ENCODE measurements at places on chromosomes 11 and 22. TPM values are rescaled to one million over a fixed set of nuclear protein-coding genes. Genes with fewer than 3 reads are reported as not detected.

DNA sequence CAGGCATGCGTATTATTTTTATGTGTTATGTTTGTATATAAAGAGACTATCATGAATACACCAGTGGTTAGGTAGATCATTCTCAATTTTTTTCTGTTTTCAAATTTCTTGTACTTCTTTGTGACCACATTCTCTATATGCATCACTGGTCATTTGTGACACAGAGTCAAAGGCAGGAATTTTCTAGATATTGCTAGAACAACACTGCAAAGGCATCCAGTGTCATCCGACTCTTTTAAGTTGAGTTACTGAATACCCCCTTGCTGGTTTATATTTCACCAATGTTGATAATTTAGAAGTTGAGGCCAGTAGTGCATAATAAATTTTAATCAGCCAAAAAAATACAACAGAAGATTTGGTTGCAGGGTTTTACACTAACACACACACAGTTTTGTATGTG, 351.8 kb downstream of the CASP12 start:
- DNase-seq = no peak

DNA sequence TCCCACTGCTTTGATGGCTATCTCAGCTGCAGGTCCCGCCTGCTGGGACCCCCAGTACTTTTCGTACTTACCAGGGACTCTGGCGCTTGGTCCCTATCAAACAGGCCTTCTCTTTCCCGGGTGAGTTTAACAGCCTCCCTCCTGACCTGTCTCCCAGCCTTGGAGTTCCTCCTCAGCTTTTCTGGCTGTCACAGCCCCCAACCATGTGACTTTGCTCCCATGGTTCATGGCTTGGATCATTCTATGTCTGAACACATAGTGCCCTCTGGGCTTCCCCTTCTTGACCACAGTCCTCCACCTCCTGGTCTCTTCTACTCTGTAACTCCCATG, 56.9 kb downstream of the PARVA start:
- no peak for DNase-seq

DNA sequence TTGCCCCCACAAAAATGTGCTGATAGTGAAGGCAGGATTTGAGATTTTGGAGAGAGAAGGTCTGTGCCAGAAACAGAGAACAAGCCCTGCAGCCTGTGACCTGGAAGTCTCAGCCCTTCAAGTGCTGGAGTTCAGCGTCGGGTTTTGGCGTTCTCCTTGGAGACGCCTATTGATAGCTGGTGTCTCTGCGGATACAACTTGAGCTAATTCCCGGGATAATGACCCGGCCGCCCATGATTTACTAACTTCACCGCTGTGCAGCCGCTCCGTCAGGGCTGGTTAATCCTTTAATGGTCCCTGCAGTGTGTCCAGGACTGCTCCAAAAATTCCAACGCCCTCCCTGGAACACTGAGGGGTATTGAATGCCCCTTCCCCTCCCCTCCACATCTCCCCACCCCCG, 76.6 kb downstream of the WT1 start:
- no peak for DNase-seq

DNA sequence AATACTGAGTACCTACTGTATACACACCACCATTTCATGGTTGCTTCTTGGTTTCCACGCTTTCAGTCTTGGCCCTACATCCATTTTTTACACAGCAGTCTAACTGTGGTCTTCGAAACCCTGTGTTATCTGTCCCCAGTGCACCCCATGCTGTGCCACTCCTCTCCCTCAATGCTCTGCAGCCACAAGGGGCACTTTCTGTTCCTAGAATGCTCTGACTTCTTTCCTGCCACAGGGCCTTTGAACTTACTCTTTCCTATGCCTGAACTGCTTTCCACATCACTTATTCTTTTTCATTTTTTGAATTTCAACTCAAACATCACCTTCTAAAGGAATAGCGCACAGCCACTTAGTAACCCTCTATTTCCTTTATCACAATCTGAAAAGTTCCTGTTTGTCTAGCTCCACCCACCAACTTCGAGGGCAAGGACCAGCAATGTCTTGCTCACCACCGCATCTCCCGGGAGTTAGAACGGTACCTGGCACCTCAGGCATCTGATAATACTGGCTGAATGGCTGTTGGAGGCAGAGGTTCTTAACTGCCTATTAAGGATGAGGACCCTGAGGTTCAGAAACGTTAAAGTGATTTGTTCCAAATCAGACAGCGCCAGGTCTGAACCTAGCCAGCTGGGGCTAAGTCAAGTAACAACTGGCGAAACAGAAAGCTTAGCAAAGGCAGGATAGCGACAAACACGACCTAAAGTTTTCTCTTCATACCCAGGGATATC, 568 bp downstream of the ALG8 start:
- DNase-seq = peak; percentile 12

DNA sequence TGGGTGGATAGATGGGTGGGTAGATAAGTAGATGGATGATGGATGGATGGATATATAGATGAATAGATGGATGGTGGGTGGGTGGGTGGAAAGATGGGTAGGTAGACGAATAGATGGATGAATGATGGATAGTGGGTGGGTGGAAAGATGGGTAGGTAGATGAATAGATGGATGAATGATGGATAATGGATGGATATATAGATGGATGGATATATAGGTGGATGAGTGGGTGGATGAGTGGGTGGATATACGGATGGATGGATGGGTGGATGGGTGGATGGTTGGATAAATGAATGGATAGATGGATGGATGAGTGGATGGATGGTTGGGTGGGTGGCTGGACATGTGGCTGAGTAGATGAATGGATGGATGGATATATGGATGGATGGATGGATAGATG, 53.1 kb upstream of the THY1 start:
- no peak for DNase-seq

- peak; percentile 77 for DNase-seq
Measured at GRCh38 chr11:120219232-120219937, 8.6 kb downstream of the OAF start.

DNA sequence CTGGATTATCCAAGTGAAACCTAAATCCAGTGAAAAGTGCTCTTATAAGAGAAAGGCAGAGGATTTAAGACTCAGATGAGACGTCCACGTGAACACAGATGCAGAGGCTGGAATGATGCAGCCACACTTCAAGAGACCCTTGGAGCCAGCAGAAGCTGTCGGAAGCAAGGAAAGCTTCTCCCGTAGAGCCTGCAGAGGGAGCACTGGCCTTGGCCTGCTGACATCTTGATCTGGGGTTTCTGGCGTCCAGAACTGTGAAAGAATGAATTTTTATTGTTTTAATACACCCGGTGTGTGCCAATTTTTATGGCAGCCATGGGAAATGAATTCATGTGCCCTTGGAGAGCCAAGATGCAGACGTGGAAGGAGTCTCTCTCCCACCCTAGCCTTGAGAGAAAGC, 407.0 kb upstream of the B3GAT1 start:
- DNase-seq = peak; percentile 9

GRCh38 chr22:20531404-20532201, 24.2 kb downstream of the MED15 start:
- DNase-seq = peak; percentile 94

- DNase-seq = no peak
Measured at GRCh38 chr11:96147186-96147585, 195.8 kb downstream of the MAML2 start.

GRCh38 chr22:49807129-49807528, 20.5 kb downstream of the BRD1 start:
- no peak for DNase-seq

DNA sequence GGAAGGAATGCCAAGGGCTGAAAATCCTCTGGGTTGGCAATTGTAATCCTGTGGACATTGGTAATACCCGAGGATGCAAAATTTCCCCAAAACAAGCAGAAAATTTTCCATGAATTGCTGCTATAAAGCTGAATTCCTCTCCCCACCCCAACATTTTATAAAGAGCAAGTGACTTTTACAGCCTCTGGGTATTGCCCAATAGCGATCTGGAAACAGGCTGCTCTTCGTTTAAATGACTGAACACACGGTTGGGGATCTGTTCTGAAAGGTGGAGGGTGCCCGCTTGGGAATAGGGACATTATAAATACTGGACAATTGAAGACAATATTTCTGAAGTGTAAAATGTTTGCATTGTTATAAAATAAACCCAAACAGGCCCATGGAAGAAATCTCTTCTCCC, 20.6 kb downstream of the EHF start:
- no peak for DNase-seq

DNA sequence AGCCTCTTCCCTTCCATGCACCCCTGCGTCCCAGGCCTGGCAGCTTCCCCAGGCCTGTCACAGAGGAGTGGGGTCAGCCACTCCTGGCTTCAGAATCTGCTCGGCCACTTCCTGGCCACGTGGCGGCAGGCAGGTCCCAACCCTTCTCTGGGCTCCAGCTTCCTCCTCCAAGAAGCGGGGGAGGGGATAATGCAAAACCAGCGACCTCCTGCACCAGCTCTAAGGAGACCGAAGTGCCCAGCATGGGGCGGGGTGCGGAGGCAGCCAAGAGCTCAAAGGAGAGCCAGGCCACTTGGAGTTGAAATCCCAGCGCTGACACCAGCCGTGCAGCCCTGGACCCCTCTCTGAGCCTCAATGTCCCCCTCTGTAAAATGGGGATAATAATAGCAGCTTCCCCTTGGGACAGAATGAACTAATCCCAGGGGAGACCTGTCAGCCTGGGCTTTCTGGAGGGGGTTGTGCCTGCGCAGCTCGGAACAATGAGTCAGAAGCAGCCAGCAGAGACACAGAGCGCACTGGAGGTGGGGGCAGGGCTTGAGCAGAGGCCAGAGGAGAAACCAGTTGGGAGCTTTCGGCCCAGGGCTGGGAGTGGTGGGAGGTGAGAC, 22.8 kb upstream of the PICK1 start:
- peak; percentile 72 for DNase-seq

DNA sequence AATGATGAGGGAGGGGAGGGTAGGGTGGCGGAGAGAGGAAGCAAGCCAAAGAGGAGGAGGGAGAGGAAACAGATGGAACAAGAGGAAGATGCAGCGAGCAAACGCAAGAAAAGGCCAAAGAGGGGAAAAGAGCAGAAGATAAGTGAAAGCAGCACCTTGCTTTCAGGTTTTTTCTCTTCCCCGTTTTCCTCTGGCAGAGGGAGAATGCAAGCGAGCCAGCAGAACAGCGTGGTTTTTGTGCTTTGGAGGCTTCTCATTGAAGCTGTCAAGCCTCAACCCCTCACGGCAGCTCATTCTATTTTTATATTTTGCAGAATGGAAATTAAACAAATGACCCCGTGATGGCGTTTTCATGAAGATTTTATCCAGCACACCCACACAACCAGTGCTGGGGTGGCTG, 67.1 kb upstream of the GRAMD1B start:
- DNase-seq = no peak

DNA sequence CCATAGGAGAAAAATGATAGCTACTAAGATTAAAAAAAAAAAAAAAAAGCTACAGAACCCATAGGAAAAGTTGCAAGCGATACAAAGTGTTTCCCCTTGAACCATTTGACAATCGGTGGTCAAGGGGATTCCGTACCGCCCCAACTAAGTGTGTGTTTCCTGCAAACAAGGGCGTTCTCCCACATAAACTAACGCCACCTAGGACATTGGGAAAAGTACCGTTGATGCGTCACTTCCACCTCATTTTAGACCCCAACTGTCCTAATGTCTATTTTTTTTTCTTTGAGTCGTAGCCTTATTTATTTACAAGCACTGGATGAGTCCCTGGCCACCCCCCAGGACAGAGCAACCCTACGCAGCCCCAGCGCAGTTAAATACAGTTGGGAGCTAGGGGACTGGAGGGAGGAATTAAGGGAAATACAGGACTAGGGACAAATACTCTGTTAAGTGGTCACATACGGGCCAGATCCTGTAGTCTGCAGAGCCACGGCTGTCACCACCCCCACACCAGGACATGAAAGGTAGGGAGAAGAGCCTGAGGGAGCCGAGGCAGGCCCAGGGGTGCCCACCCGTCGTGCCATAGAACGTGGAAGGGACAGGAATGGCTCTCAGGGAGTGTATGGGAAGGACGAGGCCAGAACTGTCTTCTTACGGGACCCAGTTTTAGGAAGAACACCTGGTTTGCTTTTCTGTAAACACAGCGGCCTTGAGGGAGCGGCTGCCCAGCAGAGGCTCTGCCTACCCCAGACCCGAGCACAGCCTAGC, 19.0 kb downstream of the EIF1AD start:
- DNase-seq = no peak

GRCh38 chr11:77141034-77141433, 13.0 kb downstream of the MYO7A start:
- peak; percentile 31 for DNase-seq

DNA sequence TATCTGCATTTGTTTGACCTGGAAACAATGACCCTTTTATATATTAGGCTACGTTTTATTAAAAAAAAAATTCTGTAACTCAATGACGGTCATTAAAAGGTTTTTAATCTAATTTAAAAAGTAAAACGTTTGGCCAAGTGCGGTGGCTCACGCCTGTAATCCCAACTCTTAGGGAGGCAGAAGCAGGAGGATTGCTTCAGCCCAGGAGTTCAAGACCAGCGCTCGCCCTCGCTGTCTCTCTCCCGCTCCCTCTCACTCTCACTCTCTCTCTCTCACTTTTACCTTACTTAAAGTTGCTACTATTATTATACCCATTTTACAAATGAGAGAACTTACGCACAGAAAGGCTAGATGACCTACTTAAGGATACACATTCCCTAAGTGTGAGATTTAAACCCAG, 814 bp upstream of the NARS2 start:
- DNase-seq = no peak

GRCh38 chr22:28245579-28246224, 326.6 kb upstream of the PITPNB start:
- no peak for DNase-seq

Gene ZC3H12C
- 3.7 TPM for total RNA-seq

Gene ROBO4
- 13.7 TPM for total RNA-seq

Gene FAM227A
- not detected for total RNA-seq

Gene AMBRA1
- 17.7 TPM for total RNA-seq

Gene FLRT1
- not detected for total RNA-seq

Gene APOA5
- total RNA-seq = not detected

Gene UBQLNL
- not detected for total RNA-seq

Gene RIBC2
- total RNA-seq = 0.56 TPM

Gene MCM5
- 72.8 TPM for total RNA-seq

Gene DRICH1
- total RNA-seq = not detected

Measured in MG63 (cell line).